ENCODE measurements at places on chromosomes 2 and 18.

DNA sequence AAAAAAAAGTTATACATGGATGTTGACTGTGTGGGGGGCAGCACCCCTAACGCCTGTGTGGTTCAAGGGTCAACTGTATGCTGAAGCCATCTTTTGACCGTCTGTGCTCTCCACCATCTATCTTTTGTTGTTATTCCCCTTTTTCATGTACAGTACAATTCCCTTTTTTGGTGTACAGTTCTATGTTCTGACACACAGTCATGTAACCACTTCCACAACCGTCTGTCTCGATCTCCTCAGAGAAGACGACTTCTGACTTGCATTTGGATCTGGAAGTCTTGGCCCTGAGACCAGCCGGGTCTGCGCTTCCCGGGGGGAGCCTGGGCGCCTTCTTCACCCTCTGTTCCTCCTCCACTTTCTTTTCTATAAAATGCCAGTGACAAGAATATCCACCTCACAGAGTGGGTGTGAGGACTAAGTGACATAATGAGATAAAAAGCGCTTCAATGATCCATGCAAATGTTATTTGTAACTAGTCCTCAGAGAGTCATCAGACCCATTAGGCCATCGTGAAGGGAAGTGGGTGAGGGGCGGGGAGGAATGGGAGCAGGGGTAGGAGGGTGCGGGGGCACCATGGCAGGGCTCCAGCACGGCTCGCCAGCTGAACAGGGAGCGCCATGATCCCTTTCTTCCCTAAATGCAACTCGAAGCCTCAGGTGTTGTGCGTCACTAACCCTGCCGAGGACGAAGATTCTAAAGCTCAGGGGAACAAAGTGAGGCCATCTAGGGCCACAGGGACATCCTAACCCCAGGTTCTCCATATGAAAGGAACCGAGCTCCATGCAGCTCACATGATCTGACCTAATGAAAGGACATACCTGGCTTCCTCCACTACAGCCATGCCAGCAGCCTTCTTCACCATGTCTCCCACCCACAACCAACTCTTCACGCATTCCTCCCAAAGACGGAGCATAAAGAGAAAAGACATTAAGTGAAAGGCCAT lies 16.6 kb downstream of the ADCY3 start:
- DNase-seq, result no peak

DNA sequence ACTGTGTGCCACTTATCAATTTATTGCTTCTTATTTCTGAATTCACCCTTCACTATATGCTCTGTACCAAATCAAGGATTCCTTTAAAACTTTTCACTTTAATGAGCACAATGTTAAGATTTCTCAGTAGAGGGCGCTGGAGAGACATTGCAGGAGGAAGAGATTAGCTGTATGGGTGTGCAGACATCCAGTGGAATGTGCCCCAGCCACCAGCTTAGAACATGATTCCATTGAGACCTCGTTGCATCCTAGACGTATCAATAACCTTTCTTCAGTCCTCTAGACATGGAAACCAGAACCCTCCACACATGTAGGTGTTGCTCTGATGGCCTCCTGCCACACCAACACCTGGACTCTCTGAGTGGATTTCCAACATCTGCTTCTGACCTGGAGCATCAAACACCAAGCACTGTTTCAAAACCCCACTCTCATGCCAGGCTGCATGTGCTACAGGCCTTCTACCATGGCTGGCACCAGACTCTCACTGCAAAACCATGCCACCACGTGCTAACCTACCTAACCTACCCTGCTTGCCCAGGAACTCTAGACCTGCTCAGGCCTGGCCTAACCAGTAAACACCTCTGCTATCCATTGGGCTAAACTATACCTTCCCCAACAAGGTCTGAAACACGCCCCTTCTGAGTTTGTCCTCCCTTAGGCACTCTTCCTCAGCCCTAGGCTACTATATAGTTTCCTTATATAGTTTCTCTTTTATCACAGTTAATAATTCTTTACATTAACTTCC lies 633.2 kb upstream of the PKDCC start:
- no peak for DNase-seq

DNA sequence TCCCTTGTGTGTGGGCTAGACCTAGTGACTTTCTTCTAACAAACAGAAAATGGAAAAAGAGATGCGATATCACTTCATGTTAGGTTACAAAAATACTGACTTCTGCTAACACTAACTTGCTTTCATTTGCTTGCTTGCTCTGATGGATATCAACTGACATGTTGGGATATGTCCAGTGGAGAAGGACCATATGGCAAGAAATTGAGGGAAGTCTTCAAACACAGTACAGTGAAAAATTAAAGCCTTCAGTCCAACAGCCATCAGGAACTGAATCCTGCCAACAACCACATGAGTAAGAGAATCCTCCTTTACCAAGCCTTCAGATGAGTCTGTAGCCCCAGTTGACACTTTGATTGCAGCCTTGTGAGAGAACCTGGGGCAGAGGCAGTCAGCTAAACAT lies 143.9 kb downstream of the MAIP1 start:
- DNase-seq, result no peak

DNA sequence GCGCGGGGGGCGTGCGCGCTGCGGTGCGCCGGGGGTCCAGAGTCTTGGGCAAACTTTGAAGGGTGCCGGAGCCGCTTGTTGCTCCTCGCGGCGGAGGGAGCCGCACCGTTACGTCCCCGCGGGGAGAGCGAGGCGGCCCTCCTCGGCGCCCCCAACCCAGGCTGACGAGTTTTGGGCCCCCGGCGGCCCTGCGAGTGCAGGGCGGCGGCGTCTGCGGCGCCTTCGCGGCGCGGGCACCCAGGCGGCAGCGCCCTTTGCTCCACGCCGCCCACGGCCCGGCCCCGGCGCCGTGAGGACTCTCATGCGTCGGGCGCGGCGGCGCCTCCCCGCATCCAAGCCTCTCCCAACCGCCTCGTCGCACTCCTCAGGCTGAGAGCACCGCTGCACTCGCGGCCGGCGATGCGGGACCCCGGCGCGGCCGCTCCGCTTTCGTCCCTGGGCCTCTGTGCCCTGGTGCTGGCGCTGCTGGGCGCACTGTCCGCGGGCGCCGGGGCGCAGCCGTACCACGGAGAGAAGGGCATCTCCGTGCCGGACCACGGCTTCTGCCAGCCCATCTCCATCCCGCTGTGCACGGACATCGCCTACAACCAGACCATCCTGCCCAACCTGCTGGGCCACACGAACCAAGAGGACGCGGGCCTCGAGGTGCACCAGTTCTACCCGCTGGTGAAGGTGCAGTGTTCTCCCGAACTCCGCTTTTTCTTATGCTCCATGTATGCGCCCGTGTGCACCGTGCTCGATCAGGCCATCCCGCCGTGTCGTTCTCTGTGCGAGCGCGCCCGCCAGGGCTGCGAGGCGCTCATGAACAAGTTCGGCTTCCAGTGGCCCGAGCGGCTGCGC lies 814 bp downstream of the FZD7 start:
- peak; percentile 24 for DNase-seq

DNA sequence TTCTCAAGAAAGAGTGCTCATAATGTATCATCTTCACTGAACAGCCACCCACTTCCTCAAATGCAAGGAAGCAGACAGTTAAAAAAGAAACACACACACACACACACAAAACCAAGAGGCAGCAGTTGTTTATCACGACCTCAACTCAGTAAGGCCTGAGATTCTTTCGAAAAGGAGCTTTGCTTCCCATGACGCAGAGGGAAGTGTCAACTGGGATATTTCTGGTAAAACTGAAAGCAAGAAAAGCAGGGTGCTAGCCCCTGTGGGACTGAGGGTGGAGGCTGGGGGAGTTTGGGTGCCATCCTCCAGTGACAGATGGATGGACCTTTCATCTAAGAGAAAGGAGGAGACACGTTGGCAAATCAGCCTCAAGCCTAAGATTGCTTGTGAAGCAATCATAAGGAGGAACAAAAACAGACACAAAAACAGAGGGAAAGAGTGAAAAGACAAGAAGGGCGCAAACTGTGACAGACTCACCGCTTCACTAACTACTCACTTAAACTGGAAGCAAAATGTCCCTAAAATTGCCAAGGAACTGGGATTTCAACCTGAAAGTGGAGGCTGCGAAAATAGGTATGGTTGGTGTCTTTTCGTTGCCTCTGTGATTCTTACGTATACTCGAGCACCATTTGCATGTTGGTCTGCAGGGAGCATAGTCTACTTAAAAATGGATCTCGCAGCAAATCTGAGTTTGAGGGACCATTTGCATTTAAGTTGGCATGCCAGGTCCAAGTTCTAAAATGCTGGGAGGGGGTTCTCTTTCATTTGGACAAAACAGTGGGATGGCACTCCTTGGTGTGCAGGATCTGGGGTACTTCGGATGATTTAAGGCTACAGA lies at the start of gene ARHGAP25:
Gene ARHGAP25, plus strand, starts transcription at position 124 of the 838 bp plus-strand sequence. Its CDS starts 389 bp downstream, at position 513.
- peak; percentile 45 for DNase-seq
